Caco-2 (cell line): ENCODE measurements at places on chromosomes 5 and 9. TPM values are rescaled to one million over a fixed set of nuclear protein-coding genes. Genes with fewer than 3 reads are reported as not detected.

Gene SRP19
- 63.5 and 65.1 TPM in 2 replicates for total RNA-seq

- DNase-seq: no peak
- H3K36me3 ChIP-seq: no peaks in the 10 kb centered on the region
- H3K4me3 ChIP-seq: no peak overlapping the region
These were observed 18.6 kb downstream of the HOMER1 start for GRCh38 chr5:79495311-79495710.

Gene YIPF5
- total RNA-seq: 57.8 and 59.2 TPM in 2 replicates

Gene GKAP1
- total RNA-seq: 0.86 and 1.1 TPM in 2 replicates

- H3K27me3 ChIP-seq: no peaks in the 10 kb centered on the region
- DNase-seq: no peak
- H3K27ac ChIP-seq: no peak overlapping the region
- H3K36me3 ChIP-seq: no peaks in the 10 kb centered on the region
These were observed 199.5 kb upstream of the DMRT1 start for GRCh38 chr9:642014-642413.

DNA sequence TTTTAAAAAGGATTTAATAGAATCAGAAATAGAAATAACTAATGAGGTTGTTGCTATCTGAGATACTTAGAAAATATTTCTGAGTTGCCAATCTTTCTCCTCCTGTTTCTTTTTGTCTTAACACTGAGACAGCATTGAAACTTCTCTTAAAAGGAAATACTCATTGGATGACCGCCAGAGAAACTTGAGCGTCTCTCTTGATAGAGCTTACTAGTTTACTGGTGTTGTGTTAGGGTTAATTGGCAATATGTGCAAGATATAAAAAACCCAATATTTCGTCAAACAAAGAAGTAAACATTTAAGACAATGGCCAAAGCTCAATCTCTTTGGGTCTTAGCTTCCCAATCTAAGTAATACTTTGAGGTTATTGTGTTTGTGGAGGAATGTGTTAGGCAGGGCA, 176.4 kb upstream of the CHD1 start:
- H3K27me3 ChIP-seq: no peaks in the 10 kb centered on the region
- H3K4me1 ChIP-seq: no peaks in the 10 kb centered on the region
- DNase-seq: no peak
- no peak overlapping the region for H3K27ac ChIP-seq
- H3K36me3 ChIP-seq: no peaks in the 10 kb centered on the region

- no peak overlapping the region for H3K4me3 ChIP-seq
- H3K27me3 ChIP-seq: no peaks in the 10 kb centered on the region; the same call in 1 of the 2 replicates
- no peak for DNase-seq
- H3K27ac ChIP-seq: no peak overlapping the region
These were observed 93.0 kb downstream of the IRX2 start for GRCh38 chr5:2658447-2658846.

DNA sequence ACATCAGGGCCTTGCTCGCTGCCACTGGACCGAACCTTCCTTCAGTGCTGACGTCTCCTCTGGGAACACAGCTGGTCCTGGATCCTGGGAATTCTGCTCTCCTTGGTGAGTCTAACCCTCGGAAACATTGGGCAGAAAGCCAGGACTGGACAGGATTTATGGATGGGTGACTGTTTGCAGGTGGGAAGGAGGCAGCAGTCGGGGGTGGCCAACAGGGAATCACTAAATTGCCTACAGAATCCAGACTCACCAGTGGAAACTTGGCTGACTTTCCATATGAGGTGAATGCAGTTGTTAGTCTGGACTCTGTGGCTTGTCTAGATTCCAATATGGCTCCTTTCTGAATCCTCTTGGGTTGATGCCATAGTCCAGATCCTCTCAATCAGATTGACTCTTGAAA, 203.1 kb downstream of the SAXO1 start:
- no peaks in the 10 kb centered on the region for H3K27me3 ChIP-seq
- H3K4me3 ChIP-seq: no peak overlapping the region
- no peaks in the 10 kb centered on the region for H3K36me3 ChIP-seq
- DNase-seq: no peak
- no peak overlapping the region for H3K27ac ChIP-seq

- no peak overlapping the region for H3K4me3 ChIP-seq
- no peaks in the 10 kb centered on the region for H3K4me1 ChIP-seq
- peak overlapping the region; percentile 10 for H3K27ac ChIP-seq
- no peak for DNase-seq
- no peaks in the 10 kb centered on the region for H3K27me3 ChIP-seq
These were observed 53.3 kb downstream of the PRRC2B start for GRCh38 chr9:131447148-131447547.

Gene NTRK2
- not detected in 2 replicates for total RNA-seq

DNA sequence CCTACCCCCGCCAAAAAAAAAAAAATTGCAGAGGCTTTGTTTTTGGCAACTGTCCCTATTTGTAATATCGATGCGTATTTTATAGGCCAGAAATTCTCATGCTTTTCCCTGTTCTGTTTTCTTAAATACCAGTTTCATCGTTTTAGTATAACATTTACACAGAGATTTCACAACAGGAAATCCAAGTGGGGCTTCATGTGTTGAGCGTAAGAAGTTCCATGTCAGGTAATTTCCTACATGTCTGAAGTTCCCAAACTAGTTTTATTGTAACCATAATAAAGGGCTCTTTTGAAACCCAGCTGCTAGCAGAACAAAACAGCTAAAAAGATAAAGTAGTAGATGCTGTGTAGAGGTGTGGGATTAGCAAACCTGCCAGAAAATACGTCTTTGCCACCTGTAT, 4.2 kb downstream of the SMC5 start:
- no peak overlapping the region for H3K4me3 ChIP-seq
- no peaks in the 10 kb centered on the region for H3K4me1 ChIP-seq
- H3K27ac ChIP-seq: no peak overlapping the region
- DNase-seq: no peak
- H3K27me3 ChIP-seq: no peaks in the 10 kb centered on the region
- no peaks in the 10 kb centered on the region for H3K36me3 ChIP-seq

Gene F2RL1
- 50.0 and 51.8 TPM in 2 replicates for total RNA-seq

Gene CYSRT1
- 1.7 and 1.8 TPM in 2 replicates for total RNA-seq

DNA sequence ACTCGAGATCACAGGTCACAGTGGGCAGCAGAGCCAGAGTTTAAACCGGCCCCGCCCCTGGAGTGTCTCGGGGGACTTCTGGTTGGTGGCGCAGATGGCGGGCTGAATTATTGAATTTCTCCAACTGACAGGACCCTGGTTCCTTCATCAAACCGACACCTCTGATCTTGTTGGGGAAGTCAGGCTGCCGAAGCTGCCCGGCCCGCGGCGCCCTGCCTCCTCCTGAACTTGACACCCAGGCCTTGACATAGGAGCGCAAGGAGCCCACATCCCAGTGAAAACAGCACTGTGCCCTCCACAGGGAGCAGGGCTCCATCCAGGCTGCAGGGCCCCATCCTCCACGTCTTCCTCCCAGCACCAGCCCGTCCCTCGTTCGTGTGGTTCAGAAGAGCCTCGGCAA, 105.2 kb downstream of the OLFM1 start:
- H3K27ac ChIP-seq: no peak overlapping the region
- H3K36me3 ChIP-seq: no peaks in the 10 kb centered on the region
- H3K27me3 ChIP-seq: no peaks in the 10 kb centered on the region
- DNase-seq: no peak
- H3K4me3 ChIP-seq: no peak overlapping the region

GRCh38 chr5:139523635-139524445, 37.3 kb upstream of the UBE2D2 start:
- H3K4me3 ChIP-seq: no peak overlapping the region
- peaks cover 5% of the 10 kb centered on the region; the same call in 1 of the 2 replicates for H3K4me1 ChIP-seq
- DNase-seq: no peak
- no peaks in the 10 kb centered on the region for H3K36me3 ChIP-seq
- H3K27me3 ChIP-seq: no peaks in the 10 kb centered on the region

- H3K36me3 ChIP-seq: no peaks in the 10 kb centered on the region
- H3K4me3 ChIP-seq: no peak overlapping the region
- H3K27ac ChIP-seq: no peak overlapping the region
- DNase-seq: no peak
These were observed 5.8 kb upstream of the JAK2 start for GRCh38 chr9:4979239-4979638.
